Stimulated activated CD4-positive, alpha-beta T cell treated with anti-CD3 and anti-CD28 coated beads, TNF-alpha, amount 100 ng/mL, for 1 hour (primary cell): ENCODE measurements at places on chromosomes 12 and 14.

- no peak for DNase-seq
These were observed 6.2 kb downstream of the DTX1 start for GRCh38 chr12:113062502-113063395.

GRCh38 chr12:19867151-19867550 is 427.9 kb downstream of the AEBP2 start:
- no peak for DNase-seq

- no peak for DNase-seq
These were observed 61.0 kb downstream of the DIO2 start for GRCh38 chr14:80150301-80150700.

DNA sequence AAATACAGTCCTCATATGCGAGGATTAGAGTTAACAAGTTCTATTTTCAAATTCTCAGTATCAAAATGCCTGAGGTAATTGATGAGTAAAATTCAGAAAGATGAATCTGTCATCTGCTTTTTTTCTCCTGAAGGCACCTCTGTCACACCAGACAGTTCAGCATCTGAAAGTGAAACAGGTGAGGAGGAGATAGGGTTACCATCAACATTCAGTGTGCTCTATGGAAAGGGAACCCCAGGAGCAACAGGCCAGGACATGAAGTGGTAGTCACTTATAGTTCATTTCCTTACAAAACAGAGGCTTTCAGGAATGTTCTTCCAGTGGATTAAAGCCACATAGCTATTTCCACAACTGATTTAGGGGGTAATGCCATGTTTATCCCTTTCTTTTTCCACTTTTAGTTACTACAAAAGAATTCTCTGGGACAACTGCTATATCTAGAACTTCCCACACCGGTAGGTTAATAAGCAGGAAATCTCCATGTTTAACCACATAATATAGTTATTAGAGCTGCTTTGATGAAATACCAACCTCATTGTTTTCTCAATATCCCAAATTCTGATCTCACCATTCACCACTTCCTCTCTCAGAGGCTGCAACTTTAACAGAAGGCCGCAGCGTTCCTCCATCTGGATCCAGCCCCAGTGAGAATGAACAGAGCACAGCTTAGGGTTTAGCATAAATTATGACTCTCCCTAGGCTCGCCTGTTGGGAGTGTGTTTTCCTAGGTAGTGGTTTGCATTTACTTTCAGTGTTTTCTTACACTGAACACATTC is 177.0 kb upstream of the CNTN1 start:
- no peak for DNase-seq

- DNase-seq: no peak
These were observed 145.4 kb upstream of the BMP4 start for GRCh38 chr14:54102051-54102456.

GRCh38 chr14:103231376-103232019 is 102.5 kb upstream of the EIF5 start:
- no peak for DNase-seq

- no peak for DNase-seq
These were observed 8.0 kb downstream of the SLC2A14 start for GRCh38 chr12:7864601-7865150.

GRCh38 chr12:98612696-98613334 is 19.3 kb downstream of the SLC25A3 start:
- no peak for DNase-seq

DNA sequence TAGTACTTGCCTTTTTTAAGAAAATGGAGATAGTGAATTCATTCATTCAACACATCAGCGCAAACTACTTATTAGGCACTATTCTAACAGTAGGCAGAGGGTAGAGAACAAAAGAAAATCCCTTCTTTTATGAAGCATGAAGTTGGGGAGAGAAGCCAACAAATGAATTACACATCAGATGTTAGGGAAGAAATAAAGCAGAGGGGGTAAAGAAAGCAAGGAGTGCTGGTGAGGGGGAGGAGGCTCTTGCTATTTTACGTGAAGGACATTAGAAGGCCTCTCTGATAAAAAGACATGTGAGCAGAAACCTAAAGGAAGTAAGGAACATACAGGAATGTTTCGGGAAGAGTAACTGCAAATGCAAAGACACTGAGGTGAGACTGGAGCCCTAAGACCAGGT is 22.2 kb downstream of the TFCP2 start:
- no peak for DNase-seq

DNA sequence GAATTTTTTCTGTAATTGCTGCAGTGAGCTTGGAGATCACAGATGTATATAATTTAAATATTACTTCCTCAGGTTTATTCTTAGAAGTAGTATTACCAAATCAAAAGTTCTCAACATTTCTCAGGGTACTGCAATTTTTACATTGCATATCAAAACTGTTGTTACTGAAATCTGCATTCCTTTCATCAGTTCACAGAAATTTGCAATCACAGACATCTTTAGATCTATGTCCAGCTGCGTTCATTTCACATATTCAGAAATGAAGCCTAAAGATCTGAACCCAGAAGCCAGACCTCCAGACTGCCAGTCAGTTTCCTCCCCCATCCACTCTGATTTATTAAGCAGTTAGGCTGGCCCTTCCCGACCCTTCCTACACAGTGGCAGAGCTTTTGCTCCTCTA is 18.2 kb upstream of the IFT81 start:
- DNase-seq: no peak

- no peak for DNase-seq
These were observed 1.7 kb downstream of the STAT6 start for GRCh38 chr12:57109207-57110103.

- no peak for DNase-seq
These were observed 15.9 kb downstream of the DEGS2 start for GRCh38 chr14:100143523-100143922.

DNA sequence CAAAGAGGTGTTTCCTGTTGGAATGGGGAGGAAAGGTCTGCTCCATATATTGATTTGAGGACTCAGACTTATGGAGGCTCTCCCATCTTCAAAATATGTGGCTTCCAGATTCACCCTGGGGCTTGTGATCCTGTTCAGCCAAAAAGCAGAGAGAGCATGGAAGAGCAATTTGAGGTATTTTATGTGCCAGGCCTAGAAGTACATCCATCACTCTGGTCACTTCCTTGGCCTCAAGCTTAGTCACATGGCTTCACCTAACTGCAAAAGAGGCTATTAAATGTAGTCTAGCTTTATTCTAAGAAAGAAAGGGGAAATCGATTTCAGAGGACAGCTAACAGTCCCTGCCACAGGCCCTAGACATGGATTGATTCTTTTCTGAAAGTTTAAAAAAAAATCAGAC is 86.2 kb downstream of the C12orf50 start:
- no peak for DNase-seq

- no peak for DNase-seq
These were observed 22.3 kb upstream of the BDKRB1 start for GRCh38 chr14:96233661-96234060.

GRCh38 chr14:64706119-64706592 is 1.9 kb downstream of the PLEKHG3 start:
- no peak for DNase-seq

DNA sequence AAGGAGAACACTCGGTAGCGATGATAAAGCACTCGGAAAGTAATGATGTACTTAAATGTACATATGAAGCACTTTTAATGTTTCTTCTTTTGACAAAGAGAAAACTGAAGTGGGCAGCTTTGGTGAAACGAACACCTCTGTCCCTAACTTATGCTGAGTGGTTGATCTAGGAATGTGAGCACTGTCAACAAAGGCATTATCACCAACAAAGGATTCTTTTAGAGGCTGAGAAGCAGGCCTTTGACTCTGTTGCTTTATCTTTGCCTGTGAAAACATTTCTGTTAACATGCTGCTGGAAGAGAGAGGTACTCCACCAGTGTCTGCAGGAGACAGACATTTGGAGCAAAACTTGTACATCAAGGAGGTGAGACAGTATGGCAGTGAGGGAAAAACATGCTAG is 103.2 kb upstream of the VRK1 start:
- DNase-seq: no peak

DNA sequence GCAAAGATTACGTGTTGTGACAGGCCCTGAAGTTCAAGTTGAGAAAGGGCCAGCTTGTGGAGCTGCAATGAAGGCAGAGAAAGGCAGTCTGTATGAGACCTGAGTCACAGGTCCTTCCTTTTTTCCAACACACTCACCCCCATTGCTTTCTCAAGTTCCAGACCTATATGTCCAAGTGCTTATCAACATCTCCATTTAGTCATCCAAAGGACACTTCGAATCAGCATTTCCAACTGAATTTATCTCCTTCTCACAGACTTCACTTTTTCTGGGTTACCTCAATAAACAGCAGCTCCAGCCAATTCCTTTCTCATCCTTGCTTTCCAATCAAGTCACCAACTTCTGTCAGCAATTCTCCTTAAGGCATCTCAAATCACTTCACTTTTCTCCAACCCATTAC is 56.4 kb upstream of the KIF21A start:
- no peak for DNase-seq

- DNase-seq: no peak
These were observed at the start of gene CLEC4C for GRCh38 chr12:7747246-7747645. Gene CLEC4C, minus strand, starts transcription at chr12:7747375. Its CDS starts 27 bp downstream, at chr12:7747348.

DNA sequence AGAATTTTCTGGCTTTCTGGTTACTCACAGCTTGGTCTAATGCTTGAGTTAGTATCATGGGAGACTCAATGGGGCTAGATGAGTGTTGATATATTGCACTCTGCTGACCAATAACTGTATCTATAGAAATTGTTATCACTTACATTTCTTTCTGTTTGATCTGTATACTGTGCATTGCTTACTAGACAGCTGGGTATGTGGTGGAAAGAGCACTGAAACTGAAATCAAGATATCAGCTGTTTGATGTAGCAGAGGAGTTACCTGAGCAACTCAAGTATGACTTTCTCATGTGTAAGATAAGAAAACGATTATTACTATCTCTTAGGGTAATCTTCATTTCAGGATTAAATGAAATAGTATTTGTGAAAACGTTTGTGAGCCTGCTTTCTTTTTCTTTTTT is 183.0 kb downstream of the SLC15A5 start:
- no peak for DNase-seq

DNA sequence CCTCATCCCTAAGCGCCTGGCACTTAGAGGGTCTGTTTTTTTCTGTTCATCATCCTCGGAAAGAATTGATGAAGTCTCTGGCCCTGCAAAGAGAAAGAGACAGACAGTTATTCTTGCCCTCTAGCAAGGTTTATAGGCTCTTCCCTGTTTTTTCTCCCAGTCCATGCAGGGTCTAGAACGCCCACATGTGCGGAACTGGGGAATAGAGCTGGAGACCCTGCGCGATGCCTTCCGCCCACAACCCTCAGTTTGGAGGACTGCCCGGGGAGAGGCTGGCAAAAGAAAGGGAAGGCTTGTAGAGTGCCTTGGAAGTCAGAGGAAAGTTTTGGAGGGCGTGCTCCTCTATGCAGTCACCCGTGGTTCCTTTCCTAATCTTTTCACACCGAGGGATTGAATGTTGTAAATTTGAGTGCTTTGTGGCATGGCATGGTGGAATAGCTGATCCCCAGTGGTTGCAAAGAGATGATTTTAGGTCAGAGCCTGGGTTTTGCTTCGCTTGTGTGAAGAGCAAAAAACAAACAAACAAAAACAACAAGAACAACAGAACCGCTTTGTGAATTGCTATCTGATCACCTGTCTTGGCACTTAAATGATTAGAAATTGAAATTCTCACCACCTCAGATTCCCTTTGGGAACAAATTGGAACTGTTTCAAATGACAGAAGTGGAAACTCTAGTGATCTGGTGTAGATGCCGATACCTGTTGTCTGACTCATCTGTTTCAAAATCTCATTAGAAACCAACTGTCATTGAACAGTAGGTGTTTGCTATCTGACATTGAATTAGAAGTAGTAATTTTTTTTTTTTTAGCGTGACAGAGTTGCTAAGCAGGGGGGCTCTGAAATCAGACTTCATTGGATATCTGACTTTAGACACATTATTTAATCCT is 947 bp downstream of the GAS2L3 start:
- no peak for DNase-seq

- DNase-seq: no peak
These were observed 86.0 kb upstream of the ZFP36L1 start for GRCh38 chr14:68878908-68879307.

- DNase-seq: no peak
These were observed 19.7 kb upstream of the NUDT4 start for GRCh38 chr12:93358058-93358457.

GRCh38 chr12:67208281-67209067 is 60.7 kb upstream of the CAND1 start:
- no peak for DNase-seq

DNA sequence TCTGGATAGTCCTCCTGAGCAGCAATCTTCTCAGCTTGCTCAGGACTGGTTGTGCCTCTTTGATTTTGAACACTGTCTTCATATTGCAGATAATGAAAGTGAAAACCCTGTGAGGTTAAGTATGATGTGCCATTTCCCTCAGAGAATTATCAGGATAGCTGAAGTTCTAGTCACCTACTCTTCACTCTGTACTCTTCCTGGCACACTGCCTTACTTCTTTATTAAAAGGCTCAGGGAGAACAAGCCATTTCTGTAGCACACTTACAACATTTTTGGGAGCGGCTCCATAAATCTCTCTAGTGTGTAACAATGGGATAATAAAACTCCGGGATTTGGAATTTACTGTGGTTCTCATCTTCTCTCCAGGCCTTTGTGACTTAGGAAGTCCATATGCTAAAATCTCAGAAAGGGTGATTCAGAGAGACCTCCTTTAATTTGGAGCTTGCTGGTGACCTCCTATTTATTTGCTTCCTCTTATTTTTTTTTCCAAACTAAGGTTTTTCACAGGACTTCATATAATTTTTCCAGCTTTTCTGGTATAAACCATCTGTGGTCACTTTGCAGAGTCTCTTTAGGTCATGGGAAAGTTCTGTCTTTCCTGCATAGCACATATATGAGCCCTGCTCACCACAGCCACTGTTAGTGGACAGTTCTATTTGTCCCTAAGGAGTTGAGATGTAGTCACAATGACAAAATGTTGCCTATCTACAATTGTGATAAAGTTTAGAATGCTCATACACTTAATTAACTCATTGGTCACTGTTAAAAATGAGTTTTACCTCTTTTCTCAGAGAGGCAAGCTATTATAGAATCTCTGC is 53.5 kb upstream of the LDHB start:
- no peak for DNase-seq

DNA sequence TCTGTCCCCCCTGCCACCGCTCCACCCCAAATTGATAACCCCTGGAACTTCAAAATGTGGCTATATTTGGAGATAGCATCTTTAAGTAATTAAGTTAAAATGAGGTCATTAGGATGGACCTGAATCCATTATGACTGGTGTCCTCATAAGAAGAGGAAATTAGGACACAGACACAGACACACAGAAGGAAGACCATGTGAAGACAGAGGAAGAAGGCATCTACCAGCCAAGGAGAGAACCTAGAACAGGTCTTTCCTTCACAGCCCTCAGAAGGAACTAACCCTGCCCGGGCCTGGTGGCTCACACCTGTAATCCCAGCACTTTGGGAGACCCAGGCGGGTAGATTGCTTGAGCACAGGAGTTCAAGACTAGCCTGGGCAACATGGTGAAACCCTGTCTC is 3.6 kb upstream of the HRK start:
- no peak for DNase-seq

DNA sequence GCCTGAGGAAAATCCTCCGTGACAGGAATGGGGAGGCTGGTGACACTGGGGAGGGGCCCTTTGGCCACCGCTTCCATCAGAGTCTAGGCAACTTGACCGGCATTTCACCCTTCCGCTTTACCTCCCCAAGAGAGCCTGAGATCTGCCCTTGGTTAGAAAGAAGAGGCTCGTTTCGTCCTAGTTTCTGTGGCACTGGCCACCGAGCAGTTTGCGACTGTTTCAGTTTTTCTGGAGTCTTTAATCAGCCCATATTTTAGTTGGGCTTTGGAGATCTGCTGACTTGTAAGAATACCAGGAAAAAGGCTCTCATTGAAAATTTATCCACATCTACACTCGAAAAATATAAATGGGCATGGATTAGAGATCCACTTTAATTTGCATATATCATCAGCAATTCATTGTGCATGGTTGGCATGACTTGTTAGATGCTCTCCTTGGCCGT is 414 bp upstream of the ANKS1B start:
- DNase-seq: no peak
